ENCODE measurements at places on chromosomes 2 and 18. TPM values are rescaled to one million over a fixed set of nuclear protein-coding genes. Genes with fewer than 3 reads are reported as not detected.

Gene UGT1A8
- total RNA-seq, result 6.5 TPM

DNA sequence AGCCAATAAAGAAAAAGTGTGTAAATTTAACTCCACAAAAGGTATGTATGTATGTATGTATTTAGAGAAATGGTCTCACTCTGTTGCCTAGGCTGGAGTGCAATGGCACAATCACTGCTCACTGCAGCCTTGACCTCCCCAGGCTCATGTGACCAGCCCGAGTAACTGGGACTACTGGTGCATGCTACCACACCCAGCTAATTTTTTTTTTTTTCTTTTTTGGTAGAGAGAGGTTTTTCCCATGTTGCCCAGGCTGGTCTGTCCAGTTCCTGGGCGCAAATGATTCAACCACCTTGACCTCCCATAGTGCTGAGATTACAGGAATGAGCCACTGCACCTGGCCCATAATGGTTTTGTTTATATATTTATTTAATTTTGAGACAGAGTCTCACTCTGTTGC is 67.1 kb downstream of the CERKL start:
- DNase-seq, result no peak

DNA sequence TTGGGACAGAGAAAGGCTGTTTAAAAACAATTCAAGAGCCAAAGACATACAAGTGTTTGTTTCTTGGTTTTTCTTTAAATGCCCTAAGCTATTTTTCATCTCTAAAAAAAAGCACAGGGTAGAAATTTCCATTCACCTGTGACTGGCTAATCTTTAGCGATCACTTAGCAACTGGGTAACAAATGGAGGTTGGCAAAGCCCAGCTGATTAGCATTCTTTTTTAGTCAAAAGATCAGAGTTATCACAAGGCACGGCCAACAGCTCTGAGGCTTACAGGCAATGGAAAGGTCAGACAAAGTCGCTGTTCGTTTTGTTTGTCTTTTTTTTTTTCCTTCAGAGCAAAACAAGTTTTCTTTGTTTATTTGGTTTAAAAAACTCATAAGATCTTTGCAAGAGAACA is 29.0 kb upstream of the TTR start:
- no peak for DNase-seq

Gene ABCG5
- 0.96 TPM for total RNA-seq

GRCh38 chr2:14480906-14481305 is 151.6 kb upstream of the LRATD1 start:
- no peak for DNase-seq

DNA sequence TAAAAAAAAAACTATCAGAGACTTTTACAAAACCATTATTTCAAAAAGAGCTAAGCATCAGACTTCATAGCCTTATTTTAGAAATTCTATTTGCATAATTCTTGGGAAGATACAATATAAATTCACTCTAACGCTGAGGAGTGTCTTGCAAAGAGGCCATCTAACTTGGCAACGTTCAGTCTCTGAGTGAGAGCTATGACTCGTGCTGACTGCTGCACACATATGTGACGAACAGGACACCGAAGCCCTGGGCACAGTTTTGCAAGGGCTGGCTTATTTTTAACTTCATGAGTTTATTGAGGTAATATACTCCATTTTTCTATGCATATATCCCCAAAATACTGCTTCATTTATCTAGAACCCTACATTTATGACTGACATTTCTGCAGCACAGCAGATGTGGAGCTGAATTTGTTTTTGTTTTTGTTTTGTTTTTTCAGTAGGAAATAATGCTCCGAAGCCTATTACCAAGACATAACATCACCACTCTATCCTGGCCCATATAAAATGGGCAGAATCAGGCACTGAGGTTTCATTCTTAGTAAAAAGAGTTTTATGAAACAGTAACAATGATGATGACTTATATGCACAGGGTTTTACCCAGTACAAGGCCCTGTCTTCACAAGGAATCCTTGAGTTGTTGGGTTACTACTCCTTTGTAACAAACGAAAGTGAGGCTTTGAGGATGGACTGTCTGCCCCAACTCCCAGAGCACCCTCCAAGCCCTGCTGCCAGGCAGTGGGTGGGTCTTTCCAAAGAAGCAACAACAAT is 68.3 kb downstream of the CRACDL start:
- no peak for DNase-seq

DNA sequence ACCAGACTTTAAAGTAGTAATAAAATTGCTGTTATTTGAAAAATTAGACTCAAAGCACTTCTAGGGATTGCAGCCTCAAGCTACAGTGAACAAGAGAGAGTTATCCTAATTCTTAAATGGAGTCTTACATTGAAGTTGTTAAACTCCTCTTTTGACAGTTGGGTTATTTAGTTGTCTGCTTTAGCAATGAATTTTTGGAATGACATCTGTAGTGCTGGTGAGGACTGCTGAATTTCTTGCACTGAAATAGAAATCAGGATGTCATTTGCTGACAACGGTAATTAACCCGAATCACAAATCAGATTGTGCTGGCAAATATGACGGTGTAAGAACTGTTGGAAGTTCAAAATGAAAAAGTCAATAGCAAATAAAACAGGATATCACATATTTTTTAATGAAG is 78.0 kb upstream of the LYPD6B start:
- DNase-seq, result no peak

Gene PLGLB1
- total RNA-seq, result 7.7 TPM

DNA sequence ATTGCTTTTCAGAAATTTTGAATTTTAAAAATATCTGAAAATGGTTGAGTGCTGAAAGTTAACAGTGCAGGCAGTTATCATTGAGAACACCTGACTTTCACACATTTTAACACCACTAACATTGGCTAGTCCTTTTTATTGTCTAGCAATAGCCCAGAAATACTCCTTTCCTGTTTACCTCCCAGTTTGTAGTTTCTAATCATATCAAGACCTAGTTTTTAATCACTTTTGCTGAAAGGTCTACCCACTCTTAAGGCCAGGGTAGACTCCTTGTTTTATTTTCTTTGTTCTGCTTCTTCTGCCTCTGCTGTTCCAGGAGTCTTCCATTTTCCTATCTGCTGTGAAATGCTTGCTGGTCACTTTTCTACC is 72.1 kb downstream of the UBE2E3 start:
- no peak for DNase-seq

Gene ZNF396
- total RNA-seq, result 13.2 TPM

Gene FAM228A
- not detected for total RNA-seq

DNA sequence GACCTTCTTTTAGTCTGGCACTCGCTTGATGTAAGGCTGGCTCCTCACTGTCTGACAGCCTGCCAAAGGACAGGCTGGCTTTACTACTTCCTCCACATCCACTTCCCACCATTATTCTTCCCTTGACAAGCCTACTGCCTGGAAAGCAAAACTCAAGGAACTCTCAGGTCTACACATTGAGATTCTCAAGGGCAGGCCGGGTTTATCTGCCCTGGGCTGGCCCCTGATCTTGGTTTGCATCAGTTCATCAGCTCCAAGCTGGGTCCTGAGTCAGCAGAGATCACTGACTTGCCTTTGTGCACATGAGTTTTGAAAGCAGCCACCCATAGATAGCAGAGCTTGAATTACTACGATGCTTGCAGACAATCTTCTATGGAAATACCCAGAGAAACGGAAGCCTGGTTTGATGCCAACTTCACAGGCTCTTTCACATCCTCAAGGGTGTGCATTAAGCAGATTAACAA is 53.9 kb downstream of the KCTD18 start:
- DNase-seq, result peak; percentile 28
